ENCODE measurements at places on chromosomes 3 and 15.
A peak's percentile ranks its signal among the peaks of the same experiment; 100 is the strongest.

DNA sequence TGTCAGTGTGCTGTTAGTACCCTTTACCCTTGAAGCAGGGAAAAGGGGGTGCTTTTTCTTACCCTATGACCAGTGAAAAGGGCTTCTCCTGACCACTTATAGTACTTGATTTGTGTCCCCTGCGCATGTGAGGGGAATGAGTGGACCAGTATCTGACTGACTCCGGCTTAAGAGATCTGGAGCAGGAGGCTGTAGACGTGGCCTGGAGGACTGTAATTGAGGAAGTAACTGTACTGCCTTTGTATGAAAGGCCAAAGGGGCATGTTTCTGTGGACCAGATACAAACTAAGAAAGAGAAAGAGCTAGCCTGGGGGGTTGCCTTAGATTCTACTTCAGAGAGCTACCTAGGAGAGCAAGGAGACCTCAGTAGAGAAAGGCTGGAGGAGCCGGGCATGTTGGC, 89.9 kb upstream of the TBL1XR1 start:
- no peak for DNase-seq

- DNase-seq: no peak
Observed at GRCh38 chr15:68672781-68673205, 94.0 kb downstream of the CORO2B start.

- DNase-seq: no peak
Observed at GRCh38 chr3:195077611-195078540, 193.1 kb downstream of the XXYLT1 start.

GRCh38 chr3:122858373-122858772, 63.5 kb downstream of the SLC49A4 start:
- no peak for DNase-seq

- DNase-seq: peak; percentile 51
Observed at GRCh38 chr15:68817304-68818065, 3.2 kb downstream of the ANP32A start.

DNA sequence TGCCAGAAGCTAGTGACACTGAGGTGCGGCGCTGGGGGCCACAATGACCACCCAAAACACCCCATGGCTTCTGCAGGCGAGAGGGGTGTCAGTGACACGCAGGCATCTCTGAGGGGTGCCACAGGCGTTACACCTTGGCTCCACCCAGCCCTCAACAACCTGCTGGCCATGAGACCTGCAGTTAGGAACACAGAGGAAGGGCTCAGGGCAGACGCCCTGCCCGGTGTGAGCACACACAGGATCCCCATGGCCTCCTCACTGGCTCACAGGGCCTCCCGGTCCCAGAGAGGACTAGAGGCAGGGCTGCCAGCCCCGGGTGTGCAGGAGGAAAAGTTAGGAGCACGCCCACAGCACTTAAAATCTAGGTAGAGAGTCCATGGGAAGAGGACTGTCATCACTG, 35.1 kb downstream of the CYFIP1 start:
- no peak for DNase-seq

DNA sequence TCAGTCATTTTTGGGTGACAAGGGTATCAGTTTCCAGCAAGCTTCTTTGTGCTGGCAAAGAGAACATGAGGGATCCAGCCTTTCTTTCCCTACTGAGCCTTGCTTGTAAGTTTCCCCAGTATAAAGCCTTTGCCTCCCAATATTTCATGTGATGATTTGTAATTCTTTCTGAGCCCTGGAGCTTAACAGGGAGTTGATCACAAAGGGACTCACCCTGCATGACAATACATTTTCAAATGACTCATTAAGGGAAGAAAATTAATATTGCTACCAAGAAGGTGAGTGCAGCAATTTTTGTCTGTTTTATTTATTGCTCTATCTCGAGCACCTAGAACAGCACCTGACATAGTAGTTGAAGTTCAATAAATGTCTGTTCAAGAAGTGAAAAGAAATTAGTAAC, 27.7 kb downstream of the OXSM start:
- DNase-seq: no peak

- DNase-seq: no peak
Observed at GRCh38 chr3:63937661-63938651, 25.8 kb upstream of the SCAANT1 start.

GRCh38 chr3:50157827-50158529, 2.9 kb downstream of the SEMA3F start:
- no peak for DNase-seq

GRCh38 chr15:68163191-68163590, 41.9 kb downstream of the CALML4 start:
- DNase-seq: no peak

DNA sequence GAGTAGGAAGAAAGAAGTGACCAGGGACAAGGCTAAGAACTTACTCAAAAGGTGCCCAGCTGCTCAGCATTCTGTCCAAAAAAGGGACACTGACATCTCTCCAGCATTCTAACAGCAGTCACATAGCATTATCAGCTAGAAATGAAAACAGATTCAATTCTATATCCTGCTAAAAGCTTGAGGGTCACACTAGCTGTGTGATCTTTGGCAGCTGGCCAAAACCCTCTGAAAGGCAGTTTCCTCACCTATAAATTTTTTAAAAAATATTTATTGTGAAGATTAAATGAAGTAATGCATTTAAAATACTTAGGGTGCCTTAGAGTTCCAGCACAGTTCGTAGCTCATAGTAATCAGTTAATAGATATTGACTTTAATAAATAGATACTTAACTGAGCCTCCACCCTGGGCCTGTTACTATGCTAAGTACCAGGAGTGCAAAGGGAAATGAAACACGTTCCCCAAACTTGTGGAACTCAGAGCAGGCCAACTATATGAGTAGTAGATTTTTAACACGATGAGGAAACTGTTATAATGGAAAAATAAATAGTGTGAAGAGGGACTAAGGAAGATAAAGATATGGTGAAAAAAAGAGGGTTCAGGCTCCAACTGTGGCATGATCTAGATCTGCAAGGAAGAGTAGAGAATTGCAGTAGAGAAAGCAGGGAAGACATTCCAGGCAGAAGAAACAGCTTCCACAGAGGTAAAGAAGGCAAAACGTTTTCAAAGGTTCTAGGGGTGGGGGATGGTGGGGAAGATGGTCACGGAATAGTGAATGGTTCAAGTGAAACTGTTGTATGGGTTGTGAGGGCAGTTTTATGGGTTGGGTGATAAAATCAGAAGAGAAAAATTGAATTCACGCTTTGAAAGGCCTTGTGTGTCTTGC, 11.4 kb downstream of the CD86 start:
- DNase-seq: no peak

DNA sequence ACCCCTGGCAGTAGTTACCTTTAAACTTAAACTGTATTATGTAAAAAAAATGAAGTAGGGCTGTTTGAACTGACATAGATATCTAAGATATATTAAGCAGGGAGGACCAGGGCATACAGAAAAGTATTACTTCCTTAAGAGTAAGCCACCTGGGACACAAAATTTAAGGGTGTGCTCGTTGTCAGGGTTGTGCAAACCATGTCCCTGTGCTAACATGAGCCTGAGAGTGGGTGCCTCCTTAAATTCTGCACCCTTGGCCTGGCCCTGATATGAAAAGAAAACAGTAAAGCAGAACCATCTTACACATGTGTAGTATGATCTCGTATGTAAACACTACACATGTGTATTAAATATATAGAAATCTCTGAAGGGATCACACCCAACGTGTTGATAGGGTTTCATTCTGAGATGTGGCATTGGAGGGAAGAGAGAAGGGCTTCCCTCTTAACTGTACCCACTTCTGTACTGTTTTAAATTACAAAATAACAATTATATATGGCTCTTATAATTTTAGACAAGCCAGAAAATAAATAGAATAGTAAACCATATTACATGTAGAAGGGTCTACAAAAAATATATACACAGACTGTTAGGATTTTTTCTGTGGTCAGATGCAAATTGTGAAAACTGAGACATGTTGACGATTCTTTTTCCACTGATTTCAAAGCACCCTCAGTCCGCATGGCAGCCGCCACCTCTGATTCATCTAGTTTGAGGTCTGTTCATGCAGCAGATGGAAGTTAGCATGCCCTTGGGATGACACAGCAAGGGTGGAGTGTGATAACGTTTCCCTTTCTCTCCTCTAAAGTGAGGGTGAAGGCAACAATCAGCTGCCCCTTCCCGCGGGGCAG, 400.8 kb upstream of the PROK2 start:
- no peak for DNase-seq

- DNase-seq: no peak
Observed at GRCh38 chr3:129020691-129021090, 19.6 kb downstream of the EFCC1 start.

DNA sequence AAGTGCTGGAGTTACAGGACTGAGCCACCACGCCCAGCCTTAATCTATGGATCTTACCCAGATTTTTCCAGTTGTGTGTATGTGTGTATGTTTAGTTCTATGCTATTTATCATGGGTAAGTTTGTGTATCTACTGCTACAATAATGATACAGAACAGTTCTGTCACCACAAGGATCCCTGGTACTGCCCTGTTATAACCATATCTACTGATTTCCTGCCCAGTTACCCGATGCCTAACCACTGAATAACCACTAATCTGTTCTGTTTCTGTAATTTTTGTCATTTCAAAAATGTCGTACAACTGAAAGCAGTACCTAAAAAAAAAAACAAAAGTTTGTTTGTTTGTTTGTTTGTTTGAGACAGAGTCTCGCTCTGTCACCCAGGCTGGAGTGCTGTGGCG, 123.7 kb upstream of the RAP2B start:
- no peak for DNase-seq

- DNase-seq: no peak
Observed at GRCh38 chr15:62951481-62951880, 91.1 kb upstream of the TPM1 start.

GRCh38 chr3:48926425-48927392, 8.1 kb downstream of the ARIH2 start:
- DNase-seq: no peak
